Stimulated activated CD4-positive, alpha-beta T cell treated with anti-CD3 and anti-CD28 coated beads, Interleukin-12 subunit alpha, Interleukin-12 subunit beta, amount 100 ng/mL, for 4 hours (primary cell): ENCODE measurements at places on chromosomes 6 and 20.

- DNase-seq, result no peak
Observed at GRCh38 chr20:33897313-33897912, 86.3 kb downstream of the CHMP4B start.

- no peak for DNase-seq
Observed at GRCh38 chr20:51106011-51106410, 83.1 kb upstream of the KCNG1 start.

DNA sequence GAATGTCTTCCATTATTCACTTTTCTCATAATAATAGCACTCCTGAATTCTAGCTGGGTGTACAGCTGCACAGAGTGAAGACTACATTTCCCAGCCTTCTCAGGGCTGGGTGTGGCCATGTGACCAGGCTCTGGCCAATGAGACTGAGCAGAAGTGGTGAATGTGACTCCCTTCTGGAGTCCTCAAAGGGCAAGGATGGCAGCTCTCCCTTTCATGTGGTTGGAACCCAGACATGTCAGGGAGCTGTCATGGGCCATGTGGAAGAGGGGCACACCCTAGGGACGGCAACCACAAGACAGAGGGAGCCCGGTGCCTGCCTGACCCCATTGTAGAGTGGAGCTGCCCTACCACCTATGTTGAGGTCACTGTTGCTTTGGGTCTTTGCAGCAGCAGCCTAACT, 312.8 kb upstream of the SULF2 start:
- DNase-seq, result no peak

DNA sequence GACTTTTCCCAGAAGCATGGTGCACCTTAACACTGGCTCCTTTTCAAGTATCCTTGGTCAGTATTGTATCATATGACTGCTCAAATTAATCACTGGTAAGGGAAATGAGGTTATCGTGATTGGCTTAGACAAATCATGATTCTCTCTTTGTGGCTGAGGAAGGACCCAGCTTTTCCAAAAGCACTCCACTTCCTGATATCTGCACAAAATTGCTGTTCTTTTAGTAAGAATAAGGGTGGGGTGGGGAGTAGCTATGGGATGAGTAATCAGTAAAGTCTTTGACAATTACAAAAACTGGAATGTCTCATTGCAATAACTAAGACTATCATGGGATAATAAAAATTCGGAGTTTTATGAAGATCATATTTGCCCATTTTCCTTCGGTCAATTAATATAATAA, 9.0 kb upstream of the RIPPLY2 start:
- no peak for DNase-seq

DNA sequence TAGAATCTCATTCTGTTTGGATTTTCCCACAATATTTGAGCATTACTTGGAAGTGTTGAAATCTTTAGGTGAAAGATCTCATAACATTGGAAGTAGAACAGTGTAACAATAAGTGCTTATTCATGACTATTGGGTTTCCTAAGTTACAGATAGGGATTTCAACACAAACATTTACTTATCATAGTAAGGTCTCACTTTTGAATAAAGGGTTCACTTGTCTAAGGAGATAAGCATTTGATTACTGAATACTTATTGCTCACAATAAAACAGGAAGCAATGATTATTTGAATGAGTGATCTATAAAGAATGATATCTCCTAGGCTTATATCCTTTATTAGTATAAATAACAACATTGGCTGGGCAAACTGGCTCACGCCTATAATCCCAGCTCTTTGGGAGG, 14.8 kb downstream of the DDX43 start:
- no peak for DNase-seq

DNA sequence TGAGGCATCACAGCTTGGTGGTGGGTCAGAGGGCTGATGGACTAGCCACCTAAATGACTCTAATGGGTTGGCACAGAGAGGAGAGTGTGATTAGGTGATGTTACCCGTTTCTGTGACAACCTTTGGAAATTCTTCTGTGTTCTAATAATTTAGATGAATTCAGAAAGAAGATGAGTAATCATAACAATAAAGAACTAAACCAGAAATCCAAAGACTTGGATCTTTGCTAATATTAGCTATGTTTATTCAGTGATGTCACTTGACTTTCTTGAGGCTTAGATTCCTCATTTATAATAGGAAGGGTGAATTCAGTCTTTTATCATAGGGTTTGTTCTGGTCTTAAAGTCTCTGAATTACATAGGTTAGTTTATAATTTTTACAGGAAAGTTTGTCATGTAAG, 19.9 kb downstream of the CRYBG1 start:
- no peak for DNase-seq

GRCh38 chr6:164021589-164022250, 607.2 kb downstream of the QKI start:
- DNase-seq, result no peak

- no peak for DNase-seq
Observed at GRCh38 chr6:134253681-134254080, 64.2 kb downstream of the SGK1 start.

DNA sequence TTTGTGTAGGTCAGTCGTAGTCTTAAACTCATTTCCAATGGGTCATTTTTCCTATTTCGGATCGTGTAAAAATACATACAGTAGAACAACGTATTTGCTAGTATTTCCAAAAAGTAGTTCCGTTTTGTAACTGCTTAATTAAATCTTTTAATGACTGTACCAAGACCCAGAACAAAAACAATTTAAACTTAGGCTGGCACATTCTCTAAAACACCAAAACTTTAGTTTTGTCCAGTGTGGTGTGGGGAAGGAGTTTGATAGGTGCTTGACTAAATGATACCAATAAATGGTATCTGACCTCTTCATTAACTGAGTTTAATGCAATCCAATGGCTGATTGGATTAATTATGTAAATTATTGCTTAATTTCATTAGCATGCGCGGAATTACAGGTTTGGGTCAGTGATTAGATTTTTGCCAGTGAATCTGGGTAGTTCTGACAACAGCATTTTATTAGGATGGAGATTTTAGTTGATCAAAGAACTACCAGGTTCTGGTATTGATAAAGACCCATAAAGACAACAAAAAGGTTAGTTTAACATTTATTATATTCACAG, 20.8 kb downstream of the OR2B2 start:
- DNase-seq, result no peak

DNA sequence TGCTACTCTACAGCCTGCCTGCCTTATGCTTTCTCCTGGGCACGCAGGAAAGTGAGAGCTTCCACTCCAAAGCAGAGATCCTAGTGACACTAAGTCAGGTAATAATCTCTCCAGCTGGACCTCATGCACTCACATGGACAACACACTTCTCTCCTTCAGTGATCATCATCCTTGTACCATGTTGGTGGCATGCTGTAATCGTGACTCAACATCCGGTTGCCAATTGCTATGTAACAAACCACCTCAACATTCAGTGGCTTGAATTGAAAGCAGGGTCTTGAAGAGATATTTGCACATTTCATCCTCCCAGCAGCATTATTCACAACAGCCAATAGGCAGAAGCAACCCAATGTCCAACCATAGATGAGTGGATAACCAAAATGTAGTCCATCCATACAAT, 40.3 kb upstream of the PPP1R3G start:
- no peak for DNase-seq

DNA sequence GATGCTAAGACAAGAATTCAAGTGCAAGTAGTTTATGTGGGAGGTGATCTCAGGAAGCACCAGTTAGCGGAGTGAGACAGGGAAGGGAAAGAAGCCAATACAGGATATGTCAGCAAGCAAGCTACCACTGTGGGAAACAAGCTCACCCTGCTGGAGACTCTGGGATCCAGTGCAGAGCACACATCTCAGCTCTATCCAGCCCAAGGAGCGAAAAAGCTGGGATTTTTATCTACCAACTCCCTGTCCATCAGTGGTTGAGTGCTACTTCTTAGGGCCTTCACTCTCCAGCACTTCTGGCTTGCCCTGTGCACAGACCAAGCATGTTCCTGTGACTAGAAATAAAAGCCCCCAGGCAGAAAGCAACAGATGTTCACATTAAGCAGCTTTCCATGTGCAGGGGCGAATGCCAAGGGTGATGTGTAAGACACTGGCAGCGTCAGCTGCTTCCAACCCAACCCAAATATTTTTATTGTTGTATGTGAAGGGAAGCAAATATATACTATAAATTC, 10.8 kb upstream of the RNF24 start:
- no peak for DNase-seq

DNA sequence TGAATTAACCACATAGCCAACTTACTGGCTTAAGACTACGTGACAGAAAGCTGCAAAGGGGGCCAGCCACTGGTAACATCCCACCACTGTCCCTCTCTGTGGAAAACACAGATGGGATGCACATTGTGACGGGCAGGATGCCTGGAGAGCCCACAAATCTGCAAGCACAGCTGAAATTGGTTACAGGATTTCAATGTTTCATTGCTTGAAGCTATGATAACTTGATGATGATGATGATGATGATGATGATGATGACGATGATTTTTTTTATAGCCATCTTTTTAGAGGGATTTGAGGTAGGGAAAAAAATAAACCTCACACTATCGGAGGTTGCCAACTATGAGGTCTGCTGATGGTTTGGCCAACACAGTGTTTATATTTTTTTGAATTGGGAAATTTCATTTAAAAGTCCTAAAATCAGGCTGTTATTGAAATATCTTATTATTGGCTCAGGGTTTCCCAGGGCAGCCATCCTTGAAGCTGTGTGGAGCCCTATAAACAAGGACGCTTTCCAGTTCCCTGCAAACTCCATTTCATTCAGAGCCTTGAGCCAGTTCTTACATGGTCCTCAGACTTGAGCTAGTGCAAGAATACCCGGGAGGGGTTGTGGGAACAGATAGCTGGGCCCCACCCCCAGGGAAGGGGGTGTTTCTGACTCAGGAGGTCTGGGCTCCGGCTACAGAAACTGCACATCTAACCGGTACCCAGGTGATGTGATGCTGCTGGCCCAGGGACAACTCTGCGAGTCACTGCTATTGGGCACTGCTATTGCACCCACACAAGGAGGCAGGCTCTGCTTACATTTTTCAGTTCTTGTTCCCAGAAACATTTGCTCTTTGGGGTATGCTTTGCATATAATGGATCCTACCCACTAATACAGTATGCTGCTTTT, 27.1 kb downstream of the BCAS1 start:
- no peak for DNase-seq

- no peak for DNase-seq
Observed at GRCh38 chr6:160279850-160280249, 21.2 kb upstream of the SLC22A2 start.

DNA sequence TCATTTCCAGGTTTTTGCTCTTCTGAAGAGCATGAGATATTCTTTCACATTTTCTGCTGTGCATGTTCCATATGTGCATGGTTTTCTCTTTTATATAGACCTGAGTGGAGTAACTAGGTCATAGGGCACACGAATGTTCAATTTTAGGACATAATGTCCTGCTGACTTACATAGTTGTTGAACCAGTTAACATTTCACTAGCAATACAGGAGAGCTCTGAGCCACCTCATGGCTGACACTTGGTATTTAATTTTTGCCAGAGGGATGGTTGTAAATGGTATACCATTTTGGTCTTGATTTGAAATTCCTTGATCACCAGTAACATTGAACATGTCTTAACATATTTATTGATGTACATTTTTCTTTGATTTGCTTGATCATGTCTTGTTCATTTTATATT, 38.3 kb downstream of the IGF2R start:
- no peak for DNase-seq

DNA sequence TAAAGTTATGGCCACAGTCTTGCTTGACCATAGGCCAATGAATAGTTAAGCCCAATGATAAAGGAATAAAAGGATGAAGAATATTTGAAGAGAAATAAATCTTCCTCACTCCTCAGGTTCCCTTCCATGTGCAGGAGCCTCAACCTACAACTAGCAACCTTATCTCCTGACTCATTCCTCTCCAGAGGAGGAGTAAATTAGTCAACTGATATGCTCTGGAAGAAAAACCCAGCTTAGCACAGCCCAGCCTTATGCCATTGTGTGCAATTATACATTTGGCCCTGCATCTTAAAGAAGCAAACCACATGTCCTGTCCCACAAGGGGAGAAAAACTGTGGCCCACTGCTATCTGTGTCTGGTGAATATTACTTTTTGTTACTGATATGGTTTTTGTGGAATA, 82.1 kb downstream of the PHIP start:
- no peak for DNase-seq

GRCh38 chr20:56386219-56386618, 5.8 kb downstream of the AURKA start:
- DNase-seq, result no peak

- no peak for DNase-seq
Observed at GRCh38 chr6:18503593-18504231, 116.6 kb downstream of the RNF144B start.

DNA sequence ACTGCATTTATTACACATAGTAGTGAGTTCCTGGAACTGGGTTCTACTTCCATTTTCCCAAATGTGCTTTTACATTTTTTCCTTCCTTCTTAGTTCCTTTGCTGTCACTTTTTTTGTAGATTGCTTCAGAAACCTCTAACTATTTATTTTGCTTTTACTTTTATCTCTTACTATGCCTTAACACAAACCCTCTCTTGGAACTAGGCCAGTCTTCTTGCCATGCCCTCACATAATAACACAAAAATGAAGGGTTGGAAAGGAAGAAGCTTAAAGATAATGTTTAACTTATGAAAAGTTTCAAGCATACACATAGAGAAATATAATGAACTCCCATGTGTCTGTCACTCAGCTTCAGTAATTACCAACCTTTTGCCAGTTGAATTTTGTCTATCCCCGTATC, 27.1 kb downstream of the TOP1 start:
- no peak for DNase-seq

- DNase-seq, result no peak
Observed at GRCh38 chr6:42095094-42095493, 44.8 kb downstream of the TAF8 start.

- DNase-seq, result no peak
Observed at GRCh38 chr6:157069585-157069984, 253.7 kb downstream of the TMEM242 start.

GRCh38 chr6:73262671-73263569, at the start of gene KHDC1:
KHDC1 (minus strand) TSS chr6:73263196; CDS start chr6:73242517, 20,679 bp downstream.
- DNase-seq, result peak; percentile 61

GRCh38 chr20:51190783-51191180, 167.9 kb upstream of the KCNG1 start:
- DNase-seq, result no peak

GRCh38 chr6:167285077-167285770, 5.9 kb upstream of the UNC93A start:
- DNase-seq, result no peak

GRCh38 chr6:156517088-156517487, 260.1 kb upstream of the ARID1B start:
- no peak for DNase-seq

- no peak for DNase-seq
Observed at GRCh38 chr6:336159-337114, 44.1 kb downstream of the DUSP22 start.

DNA sequence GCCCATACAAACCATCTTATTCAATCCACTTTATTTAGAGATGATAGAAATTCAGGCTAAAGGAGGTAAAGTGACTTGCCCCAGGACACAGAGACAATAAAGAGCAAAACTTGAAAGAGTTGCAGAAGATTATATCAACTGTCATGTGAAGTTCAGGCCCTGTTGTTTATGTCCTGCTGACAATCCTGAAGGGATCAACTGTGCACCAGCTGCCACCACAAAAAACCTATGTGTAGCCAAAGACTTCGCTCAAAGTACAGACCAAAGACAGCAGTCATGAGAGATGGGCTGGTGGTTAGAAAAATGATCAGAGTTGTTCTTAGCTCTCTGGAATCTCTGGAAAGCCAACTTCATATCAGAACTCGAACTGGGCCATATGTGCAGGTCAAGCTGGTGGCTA, 16.0 kb upstream of the CITED2 start:
- DNase-seq, result no peak

GRCh38 chr6:152355166-152355565, 282.0 kb downstream of the SYNE1 start:
- DNase-seq, result no peak
